Neural progenitor cell (in vitro differentiated cells): ENCODE measurements at places on chromosomes 6 and 20.
A peak's percentile ranks its signal among the peaks of the same experiment; 100 is the strongest.

- peak; percentile 60 for DNase-seq
These were observed 42.1 kb upstream of the CDH22 start for GRCh38 chr20:46350201-46350985.

DNA sequence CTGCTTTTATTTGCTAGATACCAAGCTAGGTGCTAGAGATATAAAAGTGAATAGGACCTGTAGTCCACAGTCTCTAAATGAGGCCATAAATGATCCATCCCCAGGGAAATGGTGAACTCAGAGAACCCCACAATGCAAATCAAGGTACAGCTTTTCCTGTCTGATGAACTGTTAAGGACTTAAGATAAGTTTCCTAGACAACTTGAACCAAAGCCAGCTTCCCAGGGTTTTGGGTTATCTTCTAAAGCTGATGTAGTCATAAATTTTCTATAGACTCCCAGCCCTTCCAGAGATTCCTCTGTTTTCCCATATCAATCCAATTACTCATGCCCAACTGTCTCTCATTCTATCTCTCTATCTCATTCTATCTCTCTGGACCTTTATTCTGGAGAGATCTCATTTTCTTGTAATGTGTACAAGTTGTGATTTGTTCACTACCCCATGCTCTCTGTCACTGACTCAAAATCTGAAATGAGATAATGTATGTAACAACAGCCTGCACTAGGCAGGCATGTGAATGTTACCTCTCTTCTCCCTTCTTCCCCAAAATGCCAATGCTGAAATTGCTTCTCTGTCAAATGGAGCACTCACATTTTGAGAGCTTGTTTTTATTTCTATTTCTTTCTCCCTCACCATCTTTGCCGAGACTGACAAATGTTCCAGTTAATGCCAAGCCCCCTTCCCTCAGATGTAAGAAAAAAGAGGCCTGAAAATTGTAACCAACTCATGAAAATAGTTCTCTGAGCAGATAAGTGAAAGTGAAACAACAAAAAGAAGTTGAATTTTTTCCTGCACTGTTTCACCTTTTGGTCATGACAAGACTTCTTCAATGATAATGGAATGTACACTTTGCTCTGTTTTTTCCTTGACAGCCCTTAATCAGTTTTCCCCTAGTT, 279.9 kb downstream of the SLC35F1 start:
- no peak for DNase-seq

- peak; percentile 68 for DNase-seq
These were observed 1.1 kb upstream of the MRGBP start for GRCh38 chr20:62795023-62795761.

DNA sequence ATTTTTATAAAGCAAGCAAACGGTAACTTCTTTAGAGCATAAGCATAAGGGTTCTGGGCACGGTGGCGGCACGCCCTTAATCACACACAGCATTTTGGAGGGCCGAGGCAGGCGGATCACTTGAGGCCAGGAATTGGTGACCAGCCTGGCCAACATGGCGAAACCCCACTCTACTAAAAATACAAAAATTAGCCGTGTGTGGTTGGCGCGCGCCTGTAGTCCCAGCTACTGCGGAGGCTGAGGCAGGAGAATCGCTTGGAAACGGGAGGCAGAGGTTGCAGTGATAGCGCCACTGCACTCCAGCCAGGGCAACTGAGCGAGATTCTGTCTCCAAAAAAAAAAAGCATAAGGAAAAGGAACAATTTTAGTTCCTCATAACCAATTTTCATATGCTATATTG, 2.6 kb downstream of the SENP6 start:
- no peak for DNase-seq

GRCh38 chr6:3500262-3501014, 43.6 kb upstream of the SLC22A23 start:
- no peak for DNase-seq

DNA sequence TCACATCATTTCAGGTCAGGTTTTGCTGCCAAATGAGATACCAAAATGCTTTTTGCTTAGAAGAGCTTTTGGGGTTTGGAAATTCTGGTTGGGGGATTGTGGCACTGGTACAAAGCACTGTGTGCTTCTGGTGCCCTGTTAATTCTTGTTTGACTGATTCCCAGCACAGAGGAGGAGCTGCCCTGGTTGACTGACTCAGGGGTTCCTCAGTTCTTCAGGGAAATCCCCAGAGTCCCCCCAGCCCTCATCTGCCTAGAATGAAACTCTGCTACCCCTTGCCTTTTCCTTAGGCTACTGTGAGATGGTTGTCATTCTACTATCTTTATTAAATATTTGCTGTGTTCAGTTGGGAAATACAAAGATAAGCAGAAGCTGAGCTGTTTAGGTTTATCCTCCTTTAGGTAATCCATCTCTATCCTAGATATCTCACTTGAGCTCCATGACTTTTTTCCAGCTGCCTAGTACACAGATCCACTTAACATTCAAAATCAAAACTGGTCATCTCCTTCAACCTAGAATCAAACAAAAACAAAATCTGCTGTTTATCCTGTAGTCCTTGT, 24.9 kb upstream of the TSPYL1 start:
- no peak for DNase-seq

- DNase-seq = peak; percentile 65
These were observed at the start of gene CYP24A1 for GRCh38 chr20:54173653-54174456. CYP24A1 (minus strand) TSS chr20:54173986; CDS start chr20:54173579, 407 bp downstream.

DNA sequence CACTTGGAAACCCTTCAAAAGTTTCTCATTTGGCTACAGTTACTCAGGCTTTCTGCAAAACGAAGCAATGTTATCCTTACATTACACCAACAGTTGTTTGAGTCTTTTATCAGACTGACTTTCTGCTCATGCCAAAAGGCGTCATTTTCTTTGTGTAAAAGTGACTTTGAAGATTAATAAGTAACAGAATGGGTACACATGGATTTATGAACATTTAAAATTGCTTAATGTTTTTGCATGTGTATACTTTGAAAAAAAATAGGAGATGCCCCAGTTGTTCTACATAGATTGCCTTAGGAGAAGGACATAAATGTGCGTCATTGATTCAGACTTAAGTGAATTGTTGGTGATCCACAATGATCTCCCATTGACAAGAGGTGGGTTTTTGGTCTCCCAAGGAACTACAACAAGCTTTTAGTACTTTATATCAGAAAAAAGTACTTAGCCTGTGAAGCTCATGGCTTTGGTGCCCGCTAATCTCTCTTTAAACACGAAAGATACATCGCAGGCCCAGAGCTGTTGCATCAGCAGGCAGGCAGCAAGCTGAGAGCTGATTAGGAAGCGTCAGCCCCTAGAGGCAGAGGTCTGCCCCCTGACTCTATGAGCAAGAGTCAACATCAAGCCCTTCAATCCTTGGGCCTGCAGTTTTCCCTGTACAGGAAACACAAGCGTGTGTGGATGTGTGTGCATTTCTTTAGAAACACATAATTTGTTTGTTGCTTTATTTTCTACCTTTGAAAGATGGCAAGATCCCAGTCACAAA, 45.9 kb downstream of the SLC22A3 start:
- DNase-seq = peak; percentile 45
